Stimulated activated CD4-positive, alpha-beta T cell treated with anti-CD3 and anti-CD28 coated beads, Interleukin-15, amount 100 ng/mL, for 1 hour (primary cell): ENCODE measurements at places on chromosomes 1 and 21.

- DNase-seq: peak; percentile 24
These were observed 35.7 kb upstream of the DUSP10 start for GRCh38 chr1:221777431-221778072.

GRCh38 chr21:15212206-15212605, 147.4 kb upstream of the NRIP1 start:
- no peak for DNase-seq

DNA sequence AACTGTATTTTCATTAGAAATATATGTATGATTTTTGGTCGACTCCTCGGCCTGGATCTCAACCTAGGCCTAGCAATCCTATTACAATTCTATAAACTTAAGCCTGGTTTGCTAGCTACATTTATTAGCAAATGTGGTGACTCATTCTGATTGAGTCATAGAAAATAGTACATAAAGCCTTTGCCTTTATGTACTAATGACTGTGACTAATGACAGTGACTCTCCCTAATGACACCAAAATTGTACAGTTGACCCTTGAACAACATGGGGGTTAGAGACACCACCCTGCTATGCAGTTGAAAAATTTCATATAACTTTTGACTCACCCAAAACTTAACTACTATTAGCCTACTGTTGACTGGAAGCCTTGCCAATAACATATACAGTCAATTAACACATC, 78.9 kb downstream of the CLEC20A start:
- no peak for DNase-seq

DNA sequence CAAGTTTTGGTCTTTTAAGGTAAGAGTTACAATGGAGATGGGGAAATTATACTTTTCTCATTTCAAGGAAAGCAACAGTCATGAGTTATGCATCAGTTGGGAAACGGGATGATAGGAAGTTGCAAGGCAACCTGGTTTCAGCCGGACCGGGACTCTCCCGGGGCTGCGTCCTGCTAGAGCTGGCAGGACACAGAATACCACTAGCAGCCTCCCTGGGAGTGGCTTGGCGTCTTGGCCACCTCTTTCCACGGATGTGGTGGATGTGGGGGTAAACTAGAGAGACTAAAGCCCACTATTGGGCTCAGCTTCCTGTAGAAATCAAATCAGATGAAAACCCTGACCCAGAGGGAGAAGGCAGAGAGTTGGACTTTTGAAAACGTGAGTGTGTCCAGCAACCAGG, 71.9 kb downstream of the ADARB1 start:
- no peak for DNase-seq

- DNase-seq: no peak
These were observed 2.5 kb downstream of the PPP1R15B start for GRCh38 chr1:204409123-204409522.

DNA sequence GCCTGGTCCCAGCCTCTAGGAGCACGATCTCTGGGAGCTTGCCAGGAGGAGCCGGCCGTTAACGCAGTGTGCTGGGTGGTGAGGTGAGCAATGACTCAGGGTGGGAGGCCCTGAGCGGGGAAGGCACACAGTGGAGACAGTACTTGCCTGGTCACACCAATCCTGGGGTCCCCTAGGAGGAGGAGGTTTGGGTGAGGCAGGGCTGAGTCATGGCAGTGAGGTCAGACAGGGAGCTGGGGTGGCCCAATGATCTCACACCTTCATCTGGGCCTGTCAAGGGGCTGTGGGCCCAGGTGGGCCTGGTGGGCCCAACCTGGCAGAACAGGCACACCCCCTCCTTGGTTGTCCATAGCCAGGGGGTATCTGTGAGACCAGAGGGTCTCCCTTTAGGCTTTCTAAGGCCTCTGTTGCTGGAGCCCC, 8.6 kb upstream of the EDN2 start:
- DNase-seq: no peak

DNA sequence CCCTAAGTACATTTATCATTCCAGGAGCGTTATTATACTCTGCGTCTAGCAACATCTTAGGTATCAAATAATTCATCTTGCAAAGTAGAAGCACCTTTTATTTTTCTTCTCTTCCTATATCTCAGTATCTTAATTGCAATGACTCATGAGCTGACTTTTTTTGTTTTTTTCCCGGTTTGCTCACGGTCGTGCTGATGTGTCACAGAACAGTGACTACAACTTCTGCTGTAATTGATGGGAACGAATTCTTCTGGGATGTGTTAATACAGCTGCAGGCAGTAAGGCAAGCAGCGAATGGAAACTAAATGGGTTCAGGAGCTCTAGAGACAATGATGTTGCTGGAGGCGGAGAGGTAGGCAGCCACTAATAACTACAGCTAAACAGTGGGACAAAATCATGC, 89.8 kb upstream of the TMPRSS15 start:
- no peak for DNase-seq

- no peak for DNase-seq
These were observed 78.7 kb downstream of the PIK3R3 start for GRCh38 chr1:46053734-46054133.

GRCh38 chr1:225657462-225657989, 4.6 kb upstream of the ENAH start:
- DNase-seq: no peak

DNA sequence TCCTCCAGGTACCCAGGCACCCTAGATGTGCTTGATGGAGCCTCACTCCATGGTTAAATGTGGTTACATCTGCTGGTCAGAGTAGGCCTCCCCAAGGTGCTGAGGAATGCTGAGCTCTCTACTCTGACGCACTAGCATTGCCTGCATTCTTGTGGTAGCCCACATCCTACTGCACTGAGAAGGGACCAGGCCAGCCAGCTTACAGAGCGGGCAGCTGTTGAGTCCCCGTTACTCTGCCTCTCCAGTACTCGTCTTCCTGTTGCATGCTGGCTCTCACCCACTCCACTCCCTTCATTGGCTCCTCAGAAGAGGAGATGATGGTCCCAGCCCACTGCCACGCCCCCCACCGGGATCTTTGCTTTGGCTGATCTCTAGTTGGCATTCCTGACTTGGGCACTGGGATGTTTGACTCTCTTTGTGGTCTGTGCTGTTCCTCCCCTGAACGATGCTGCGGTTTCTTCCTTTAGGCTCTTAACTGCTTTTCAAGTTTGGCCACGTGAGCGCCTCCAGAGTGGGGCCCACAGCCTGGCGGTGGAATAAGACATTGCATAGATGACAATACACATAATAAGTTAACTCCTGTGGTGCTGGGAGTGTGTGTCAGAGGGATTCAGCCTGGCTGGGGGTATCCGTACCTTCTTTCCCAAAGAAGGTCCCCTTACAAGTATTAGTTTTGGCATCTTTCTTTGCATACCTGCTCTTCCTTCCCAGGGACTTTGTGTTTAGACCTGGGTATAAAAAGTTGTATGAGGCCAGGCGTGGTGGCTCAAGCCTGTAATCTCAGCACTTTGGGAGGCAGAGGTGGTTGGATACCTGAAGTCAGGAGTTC, 18.6 kb downstream of the AZIN2 start:
- DNase-seq: peak; percentile 38

DNA sequence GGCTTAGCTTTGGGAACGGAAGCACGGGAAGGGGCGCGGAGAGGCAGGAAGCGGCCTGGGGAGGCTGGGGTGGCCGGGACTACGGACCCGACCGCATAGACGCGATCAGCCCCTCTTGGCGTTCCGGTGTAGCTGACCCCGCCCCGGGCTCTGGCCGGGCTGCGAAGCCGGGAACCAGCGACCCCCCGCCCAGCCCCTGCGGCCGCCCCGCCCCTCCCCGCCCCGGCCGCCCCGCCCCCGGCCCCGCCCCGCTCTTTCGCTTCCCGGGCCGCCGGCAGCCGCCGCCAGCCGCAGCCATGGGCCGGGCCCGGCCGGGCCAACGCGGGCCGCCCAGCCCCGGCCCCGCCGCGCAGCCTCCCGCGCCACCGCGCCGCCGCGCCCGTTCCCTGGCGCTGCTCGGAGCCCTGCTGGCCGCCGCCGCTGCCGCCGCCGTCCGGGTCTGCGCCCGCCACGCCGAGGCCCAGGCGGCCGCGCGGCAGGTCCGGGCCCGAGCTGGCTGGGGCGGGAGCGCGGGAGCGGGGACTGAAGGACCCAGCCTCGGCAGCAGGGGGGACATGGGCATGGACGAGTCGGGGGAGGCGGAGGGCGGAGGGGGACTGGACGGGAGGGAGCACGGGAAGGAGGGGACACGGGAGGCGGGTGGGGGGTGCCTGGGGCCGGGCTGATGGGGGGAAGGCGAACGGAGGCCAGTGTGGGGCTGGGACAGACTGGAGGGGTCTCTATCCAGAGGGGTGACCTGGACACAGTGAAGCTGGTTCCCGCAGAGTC, at the start of gene SELENON:
TSS of gene SELENON (plus strand) at position 259 of the 768 bp plus-strand sequence. CDS start at position 297, 38 bp downstream.
- DNase-seq: peak; percentile 26

- DNase-seq: no peak
These were observed 836 bp upstream of the PRCC start for GRCh38 chr1:156766298-156767100.

DNA sequence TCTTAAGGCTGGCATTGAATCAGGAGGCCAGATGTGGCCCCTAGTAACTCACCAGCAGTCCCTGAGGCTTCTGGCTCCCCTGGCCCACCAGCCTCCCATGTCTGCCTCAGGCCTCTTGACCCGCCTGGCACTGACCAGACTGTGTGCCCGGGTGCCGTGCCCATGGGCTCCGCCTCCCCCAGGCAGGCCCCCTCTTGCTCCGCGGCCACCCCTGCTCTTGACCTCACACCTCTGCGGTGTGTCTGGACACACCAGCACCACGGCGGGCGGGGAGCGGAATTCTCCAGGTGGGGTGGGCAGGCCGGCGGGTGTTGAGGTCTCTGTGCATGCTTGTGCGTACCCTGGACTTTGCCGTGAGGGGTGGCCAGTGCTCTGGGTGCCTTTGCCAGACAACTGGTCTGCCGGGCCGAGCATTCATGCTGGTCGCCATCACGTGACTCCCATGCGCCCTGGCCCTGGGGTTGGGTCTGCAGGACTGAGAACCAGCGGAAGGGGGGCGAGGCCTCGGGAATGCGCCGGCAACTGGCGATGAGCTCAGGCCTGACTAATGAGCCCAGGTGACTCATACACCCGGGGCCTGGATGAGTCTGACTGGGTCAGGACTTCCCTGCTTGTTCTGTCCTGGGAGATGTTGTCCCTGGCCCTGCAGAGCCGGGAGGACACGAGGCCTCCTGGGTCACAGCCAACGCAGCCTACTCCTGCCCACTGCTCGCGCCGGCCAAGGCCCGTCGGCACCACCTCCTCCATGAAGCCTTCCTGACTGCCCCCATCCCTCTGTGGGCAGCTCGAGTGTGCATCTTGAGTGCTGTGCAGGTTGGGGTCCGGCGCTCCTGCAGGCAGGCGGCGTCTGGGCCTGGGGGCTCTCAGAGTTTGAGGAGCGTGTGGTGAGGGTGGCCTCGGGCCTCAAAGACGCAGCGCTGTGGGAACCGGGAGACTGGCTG, 22.6 kb downstream of the COL18A1 start:
- DNase-seq: no peak

DNA sequence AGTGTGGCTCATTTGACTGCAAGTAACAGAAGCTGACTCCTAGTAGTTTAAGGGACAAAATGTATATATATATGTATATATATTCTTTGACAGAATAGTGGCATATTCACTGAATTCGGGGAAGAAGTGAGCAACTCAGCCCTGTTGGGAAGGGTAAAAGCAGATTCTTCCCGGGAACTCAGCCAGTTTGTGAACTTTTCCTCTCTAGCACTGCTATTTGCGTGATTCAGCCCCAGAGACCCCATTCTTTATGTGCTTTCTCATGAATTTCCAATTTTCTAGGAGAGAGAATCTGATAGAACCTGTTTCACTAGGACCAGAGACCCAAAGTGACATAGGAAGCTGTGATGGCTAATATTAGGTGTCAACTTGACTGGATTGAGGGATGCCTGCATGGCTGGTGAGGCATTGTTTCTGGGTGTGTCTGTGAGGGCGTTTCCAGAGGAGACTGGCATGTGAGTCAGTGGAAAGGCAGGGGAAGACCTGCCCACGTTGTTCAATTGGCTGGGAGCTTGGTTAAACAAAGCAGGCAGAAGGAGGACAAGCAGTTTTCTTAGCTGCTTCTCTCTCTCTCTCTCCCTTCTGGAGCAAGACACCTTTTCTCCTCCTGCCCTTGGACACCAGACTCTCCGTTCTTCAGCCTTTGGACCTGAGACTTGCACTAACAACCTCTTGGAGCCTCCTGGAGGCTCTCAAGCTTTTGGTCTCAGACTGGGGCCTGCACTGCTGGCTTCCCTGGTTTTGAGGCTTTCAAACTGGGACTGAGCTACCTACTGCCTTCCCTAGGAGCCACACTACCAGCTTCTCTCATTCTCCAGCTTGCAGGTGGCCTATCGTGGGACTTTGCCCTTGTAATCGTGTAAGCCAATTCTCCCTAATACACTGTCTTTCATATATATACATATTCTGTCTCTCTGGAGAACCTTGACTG, 93.4 kb upstream of the KCNK1 start:
- no peak for DNase-seq

- no peak for DNase-seq
These were observed 22.7 kb downstream of the MAB21L3 start for GRCh38 chr1:116133696-116134475.

DNA sequence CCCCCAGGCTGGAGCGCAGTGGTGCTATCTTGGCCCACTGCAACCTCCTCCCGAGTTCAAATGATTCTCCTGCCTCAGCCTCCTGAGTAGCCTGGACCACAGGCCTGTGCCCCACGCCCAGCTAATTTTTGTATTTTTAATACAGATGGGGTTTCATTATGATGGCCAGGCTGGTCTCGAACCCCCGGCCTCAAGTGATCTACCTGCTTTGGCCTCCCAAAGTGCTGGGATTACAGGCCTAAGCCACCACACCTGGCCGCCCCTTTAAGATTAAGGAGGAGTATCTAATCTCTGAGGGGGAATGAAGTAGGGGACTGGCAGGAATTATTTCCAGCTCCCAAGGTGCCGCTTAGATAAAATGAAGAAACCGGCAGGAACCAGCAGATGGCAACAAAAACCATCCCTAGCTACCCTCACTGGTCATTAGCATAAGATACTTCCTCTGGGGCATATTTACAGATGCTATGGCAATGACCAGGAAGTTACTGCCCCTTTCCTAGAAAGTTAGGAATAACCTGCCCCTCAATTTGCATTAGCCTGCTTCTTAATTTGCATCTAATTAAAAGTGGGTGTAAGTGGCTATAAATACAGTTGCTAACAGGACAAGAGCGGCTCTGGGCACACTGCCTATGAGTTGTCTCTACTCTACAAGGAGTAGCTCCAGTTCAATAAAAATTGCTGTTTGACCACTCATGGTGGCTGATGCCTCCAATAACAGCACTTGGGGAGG, 7.1 kb upstream of the NSUN4 start:
- DNase-seq: no peak

GRCh38 chr1:89125240-89125912, 538 bp downstream of the GBP2 start:
- no peak for DNase-seq

DNA sequence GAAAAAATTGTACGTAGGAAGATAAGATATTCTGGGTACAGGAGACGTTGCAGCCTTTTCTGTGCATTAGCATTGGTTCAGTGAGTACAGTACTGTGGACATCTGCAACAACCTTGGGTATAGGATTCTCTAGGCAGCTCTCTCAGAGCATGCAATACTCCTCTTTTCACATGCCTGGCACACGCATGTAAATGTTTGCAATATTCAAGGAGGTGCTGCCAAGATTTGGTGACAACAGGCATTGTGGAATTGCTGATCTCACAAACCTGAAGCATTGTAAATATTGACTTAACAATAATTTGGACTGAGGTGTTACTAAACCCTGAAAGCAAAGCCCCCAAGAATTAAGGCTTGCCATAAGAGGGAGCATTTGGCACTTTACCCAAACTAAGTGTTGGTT, 126.8 kb downstream of the GRIK1 start:
- DNase-seq: no peak
